ENCODE measurements at places on chromosomes 2 and 18.

DNA sequence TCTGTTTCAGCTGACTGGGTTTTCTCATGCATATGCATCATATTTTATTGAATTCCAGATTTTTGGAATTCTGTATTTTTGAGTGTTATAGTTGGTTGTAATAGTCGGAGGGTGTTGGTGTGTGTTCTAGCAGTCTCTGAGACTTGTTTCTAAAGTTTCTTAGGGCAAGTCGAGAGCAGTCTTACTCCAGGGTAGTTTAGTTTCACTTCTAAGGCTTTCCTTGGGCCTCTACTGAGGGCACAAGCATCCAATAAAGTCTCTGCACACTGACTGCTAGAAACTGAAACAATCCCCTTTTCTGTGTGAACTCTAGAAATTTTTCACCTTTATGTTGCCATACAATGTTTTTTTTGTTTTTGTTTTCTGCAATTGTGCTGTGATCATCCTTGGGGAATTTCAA is 663.7 kb upstream of the LRATD1 start:
- no peaks in the 10 kb centered on the region for H3K4me1 ChIP-seq
- no peak overlapping the region for H3K4me3 ChIP-seq
- no peak overlapping the region for H3K27ac ChIP-seq
- DNase-seq = no peak
- H3K36me3 ChIP-seq = no peaks in the 10 kb centered on the region

GRCh38 chr2:105872142-105872728 is 127.5 kb downstream of the NCK2 start:
- H3K36me3 ChIP-seq = no peaks in the 10 kb centered on the region
- no peak overlapping the region for H3K27ac ChIP-seq
- H3K27me3 ChIP-seq = no peaks in the 10 kb centered on the region
- no peaks in the 10 kb centered on the region for H3K4me1 ChIP-seq

GRCh38 chr2:82959727-82960126 is 1499.4 kb downstream of the SUCLG1 start:
- H3K4me3 ChIP-seq = no peak overlapping the region
- H3K27ac ChIP-seq = no peak overlapping the region
- H3K27me3 ChIP-seq = no peaks in the 10 kb centered on the region
- H3K4me1 ChIP-seq = no peaks in the 10 kb centered on the region

DNA sequence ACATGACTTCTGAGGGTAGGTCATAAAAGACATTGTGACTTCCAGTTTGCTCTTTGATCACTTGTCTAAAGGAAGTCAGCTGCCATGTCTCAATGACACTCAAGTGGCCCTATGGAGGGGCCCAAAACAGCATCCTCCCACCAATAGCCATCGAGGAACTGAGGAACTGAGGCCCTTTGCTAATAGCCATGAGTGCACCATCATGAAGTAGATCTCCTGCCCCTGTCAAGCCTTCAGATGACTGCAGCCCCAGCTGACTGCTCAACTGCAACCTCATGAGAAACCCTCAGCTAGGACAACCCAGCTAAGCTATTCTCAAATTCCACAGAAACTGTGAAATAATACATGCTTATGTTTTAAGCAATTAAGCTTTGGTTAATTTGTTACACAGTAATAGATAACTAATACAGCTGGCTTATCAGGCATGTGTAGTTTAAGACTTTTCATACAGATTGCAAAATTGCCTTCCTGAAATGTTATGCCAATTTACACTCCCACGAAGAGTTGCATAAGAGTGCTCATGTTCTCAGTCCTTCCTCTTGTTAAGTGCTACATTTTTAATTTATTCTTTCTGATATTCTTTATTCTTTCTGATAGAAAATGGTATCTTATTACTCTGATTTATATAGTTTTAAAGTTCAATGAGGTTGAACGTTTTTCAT is 105.6 kb upstream of the NDUFV2 start:
- H3K4me3 ChIP-seq = no peak overlapping the region
- H3K27ac ChIP-seq = no peak overlapping the region
- no peaks in the 10 kb centered on the region for H3K36me3 ChIP-seq
- no peak for DNase-seq
- H3K4me1 ChIP-seq = no peaks in the 10 kb centered on the region
- no peaks in the 10 kb centered on the region for H3K27me3 ChIP-seq

DNA sequence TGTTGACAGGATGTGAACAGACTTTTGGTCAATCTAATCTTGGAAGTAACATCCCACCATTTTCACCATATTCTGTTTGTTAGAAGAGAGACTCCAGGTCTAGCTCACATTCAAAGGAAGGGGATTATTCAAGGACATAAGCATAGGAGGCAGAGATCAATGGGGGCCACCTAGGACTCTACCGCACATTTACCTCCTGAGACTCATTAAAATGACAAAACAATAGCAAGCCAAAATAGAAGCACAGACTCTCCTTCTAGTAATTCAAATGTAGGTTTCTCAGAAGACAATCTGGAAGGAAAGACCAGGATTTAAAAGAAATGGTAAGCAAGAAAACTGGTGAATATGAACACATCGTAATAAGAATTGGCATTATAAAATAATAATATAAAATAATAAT is 156.4 kb upstream of the KYNU start:
- no peaks in the 10 kb centered on the region for H3K27me3 ChIP-seq
- H3K36me3 ChIP-seq = no peaks in the 10 kb centered on the region
- DNase-seq = no peak
- H3K4me1 ChIP-seq = no peaks in the 10 kb centered on the region
- no peak overlapping the region for H3K4me3 ChIP-seq

- H3K4me1 ChIP-seq = no peaks in the 10 kb centered on the region
- H3K4me3 ChIP-seq = no peak overlapping the region
- no peaks in the 10 kb centered on the region for H3K36me3 ChIP-seq
- no peaks in the 10 kb centered on the region for H3K27me3 ChIP-seq
- no peak for DNase-seq
Observed at GRCh38 chr2:59779571-59779970, 773.9 kb downstream of the BCL11A start.

DNA sequence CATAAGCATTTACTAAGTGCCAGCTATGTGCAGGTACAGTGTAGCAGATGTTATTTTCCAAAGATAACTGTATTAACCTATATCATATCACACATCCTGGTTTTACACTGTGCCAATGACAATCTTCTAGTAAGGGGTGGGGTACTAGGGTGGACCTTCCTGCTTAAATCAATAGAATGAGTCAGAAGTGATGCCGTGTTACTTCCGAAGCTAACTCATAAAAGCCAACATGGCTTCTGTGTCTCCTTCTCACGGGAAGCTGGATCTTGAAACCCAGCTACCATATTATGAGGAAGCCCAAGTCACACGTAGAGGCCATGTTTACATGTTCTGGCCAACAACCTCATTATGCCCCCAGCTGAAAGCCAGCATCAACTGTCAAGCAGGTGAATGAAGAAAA is 59.1 kb downstream of the MRPL33 start:
- DNase-seq = no peak
- H3K27me3 ChIP-seq = no peaks in the 10 kb centered on the region
- H3K36me3 ChIP-seq = no peaks in the 10 kb centered on the region
- H3K27ac ChIP-seq = no peak overlapping the region
- no peak overlapping the region for H3K4me3 ChIP-seq

GRCh38 chr2:70085711-70086277 is 1.5 kb upstream of the PCBP1 start:
- no peaks in the 10 kb centered on the region for H3K36me3 ChIP-seq
- H3K27me3 ChIP-seq = no peaks in the 10 kb centered on the region
- DNase-seq = no peak
- peaks cover 29% of the 10 kb centered on the region for H3K4me1 ChIP-seq

GRCh38 chr2:217371781-217372213 is 511.9 kb upstream of the TNP1 start:
- DNase-seq = no peak
- H3K27ac ChIP-seq = no peak overlapping the region
- no peak overlapping the region for H3K4me3 ChIP-seq
- no peaks in the 10 kb centered on the region for H3K27me3 ChIP-seq
- H3K4me1 ChIP-seq = no peaks in the 10 kb centered on the region

GRCh38 chr2:211545582-211545981 is 989.2 kb downstream of the CPS1 start:
- no peak for DNase-seq

- no peak overlapping the region for H3K27ac ChIP-seq
- H3K36me3 ChIP-seq = no peaks in the 10 kb centered on the region
- no peaks in the 10 kb centered on the region for H3K4me1 ChIP-seq
- H3K27me3 ChIP-seq = no peaks in the 10 kb centered on the region
- H3K4me3 ChIP-seq = no peak overlapping the region
- no peak for DNase-seq
Observed at GRCh38 chr2:179512281-179513035, 247.8 kb upstream of the SESTD1 start.

- no peaks in the 10 kb centered on the region for H3K4me1 ChIP-seq
- H3K4me3 ChIP-seq = no peak overlapping the region
- H3K27me3 ChIP-seq = no peaks in the 10 kb centered on the region
Observed at GRCh38 chr2:38584881-38585280, 17.8 kb downstream of the HNRNPLL start.

GRCh38 chr2:108971661-108972566 is 17.1 kb downstream of the EDAR start:
- no peaks in the 10 kb centered on the region for H3K4me1 ChIP-seq
- H3K4me3 ChIP-seq = no peak overlapping the region

DNA sequence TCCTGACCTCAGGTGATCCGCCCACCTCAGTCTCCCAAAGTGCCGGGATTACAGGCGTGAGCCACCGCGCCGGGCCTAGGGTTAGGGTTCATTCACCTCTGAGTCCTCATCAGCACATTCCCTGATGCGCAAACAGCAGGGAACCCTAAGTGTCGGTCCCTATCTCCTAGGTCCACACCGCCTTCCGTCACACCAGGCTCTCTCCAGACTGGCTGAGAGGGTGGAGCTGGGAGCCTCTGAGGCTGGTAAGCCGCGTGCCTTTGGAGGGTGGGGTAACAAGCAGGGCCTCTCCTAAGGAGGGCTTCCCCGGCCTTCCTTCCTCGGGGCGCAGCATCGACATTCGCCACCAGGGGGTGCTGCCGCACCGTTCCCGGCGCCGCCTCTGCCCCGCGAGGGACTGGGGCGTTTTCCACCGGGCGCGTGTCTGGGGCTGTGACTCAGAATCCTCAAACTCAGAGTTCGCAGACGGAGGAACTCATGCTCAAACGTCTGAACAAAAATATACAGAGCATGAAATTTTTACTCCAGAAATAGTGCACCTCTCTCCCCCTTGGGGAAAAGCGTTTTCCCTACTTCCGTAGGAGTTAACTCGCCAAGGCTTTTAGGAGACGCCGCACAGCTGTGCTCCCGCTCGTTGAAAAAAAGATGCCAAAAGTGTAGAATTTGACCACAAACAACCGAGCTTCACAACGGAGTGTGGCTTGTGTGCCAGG is 63.9 kb upstream of the ASAP2 start:
- H3K4me1 ChIP-seq = peaks cover 5% of the 10 kb centered on the region
- no peaks in the 10 kb centered on the region for H3K27me3 ChIP-seq
- DNase-seq = peak; percentile 62
- H3K36me3 ChIP-seq = no peaks in the 10 kb centered on the region

GRCh38 chr18:3379685-3380084 is 70.3 kb upstream of the TGIF1 start:
- H3K4me1 ChIP-seq = no peaks in the 10 kb centered on the region
- no peak overlapping the region for H3K27ac ChIP-seq
- no peak overlapping the region for H3K4me3 ChIP-seq
- no peaks in the 10 kb centered on the region for H3K27me3 ChIP-seq

DNA sequence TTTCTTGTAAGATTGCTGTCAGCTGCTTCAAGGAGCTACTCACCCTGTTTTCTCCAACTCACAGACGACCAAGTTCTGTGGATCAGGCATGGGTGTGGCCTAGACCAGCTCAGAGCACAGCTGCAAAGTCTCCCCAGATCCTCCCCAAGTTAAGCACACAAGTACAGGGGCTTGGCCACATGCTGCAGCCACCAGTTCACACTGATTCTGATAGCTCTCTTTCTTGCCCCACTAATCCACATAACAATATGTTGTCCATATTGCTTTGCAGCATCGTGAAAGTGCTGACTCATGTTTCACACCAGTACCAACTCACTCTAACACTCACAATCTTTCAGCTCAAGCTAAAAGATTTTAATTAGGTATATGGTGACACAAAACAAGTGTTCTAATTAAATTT is 437.0 kb downstream of the PARD3B start:
- H3K27me3 ChIP-seq = no peaks in the 10 kb centered on the region
- no peak overlapping the region for H3K27ac ChIP-seq
- no peak overlapping the region for H3K4me3 ChIP-seq
- no peaks in the 10 kb centered on the region for H3K4me1 ChIP-seq

DNA sequence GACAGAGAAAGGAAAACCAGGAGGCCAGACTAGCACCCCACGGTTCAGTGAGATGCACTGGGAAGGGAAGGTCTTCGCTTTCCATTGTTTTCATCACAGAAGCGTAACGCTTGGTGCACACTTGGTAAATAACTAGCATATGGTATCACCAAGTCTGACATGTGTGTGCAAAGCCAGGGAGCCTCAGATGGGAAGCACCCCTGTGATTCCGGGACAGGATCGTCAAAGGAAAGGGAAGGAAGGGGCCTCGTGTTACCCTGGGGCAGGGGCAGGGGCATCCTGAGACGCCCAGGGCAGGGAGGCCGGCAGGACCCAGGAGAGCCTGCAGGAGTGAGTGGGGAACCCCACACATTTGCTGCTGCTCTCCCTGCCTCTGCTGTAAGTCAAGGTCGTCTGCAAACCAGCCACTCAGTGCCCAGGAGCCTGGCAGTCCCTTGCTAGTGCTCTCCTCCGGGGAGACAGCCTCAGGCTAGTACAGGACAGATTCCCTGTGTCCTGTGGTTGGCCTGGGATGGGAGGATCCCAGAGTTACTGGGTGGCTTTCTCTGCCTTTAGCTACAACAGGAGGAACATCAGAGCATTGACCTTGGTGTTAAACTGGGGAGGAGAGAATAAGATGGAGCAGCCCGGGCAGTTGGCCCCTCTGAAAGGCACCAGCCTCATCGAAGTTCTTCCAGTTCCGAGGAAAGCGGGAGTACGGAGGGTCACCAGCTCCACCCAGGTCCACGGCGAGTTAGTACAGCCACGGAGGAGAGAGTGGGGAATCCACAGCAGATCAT is 192.5 kb downstream of the NDUFA10 start:
- H3K36me3 ChIP-seq = no peaks in the 10 kb centered on the region
- no peaks in the 10 kb centered on the region for H3K27me3 ChIP-seq
- DNase-seq = no peak
- no peaks in the 10 kb centered on the region for H3K4me1 ChIP-seq

GRCh38 chr18:76654577-76654976 is 159.5 kb upstream of the ZNF516 start:
- H3K4me3 ChIP-seq = no peak overlapping the region
- no peaks in the 10 kb centered on the region for H3K27me3 ChIP-seq
- no peaks in the 10 kb centered on the region for H3K4me1 ChIP-seq
- DNase-seq = no peak

- H3K36me3 ChIP-seq = no peaks in the 10 kb centered on the region
- no peak for DNase-seq
- H3K27ac ChIP-seq = no peak overlapping the region
- no peaks in the 10 kb centered on the region for H3K27me3 ChIP-seq
- no peaks in the 10 kb centered on the region for H3K4me1 ChIP-seq
- H3K4me3 ChIP-seq = no peak overlapping the region
Observed at GRCh38 chr2:226190479-226191252, 609.0 kb downstream of the IRS1 start.
